ENCODE measurements at places on chromosomes 5 and 9.

GRCh38 chr5:116872986-116873385, 298.4 kb upstream of the SEMA6A start:
- DNase-seq, result no peak

DNA sequence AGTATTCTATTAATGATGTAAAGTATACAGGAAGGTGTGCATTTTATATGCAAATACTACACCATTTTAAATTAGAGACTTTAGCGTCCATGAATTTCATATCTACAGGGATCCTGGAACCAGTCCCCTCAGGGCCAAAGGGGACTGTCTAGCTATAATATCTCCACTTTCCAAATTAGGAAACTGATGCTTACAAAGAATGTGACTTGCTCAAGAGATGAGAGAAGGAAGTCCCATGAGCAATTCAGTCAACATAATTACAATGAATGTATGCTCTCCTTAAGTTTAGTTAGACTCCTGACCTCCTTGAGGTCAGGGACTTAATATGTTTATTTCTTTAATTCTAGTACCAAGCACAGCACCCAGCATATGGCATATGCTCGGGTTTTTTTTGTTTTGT, 23.7 kb downstream of the NIPBL start:
- DNase-seq, result no peak

GRCh38 chr5:72228960-72229359, 91.1 kb downstream of the MRPS27 start:
- DNase-seq, result no peak

- DNase-seq, result no peak
These were observed 104.7 kb downstream of the NR2F1-AS1 start for GRCh38 chr5:93476251-93476742.

DNA sequence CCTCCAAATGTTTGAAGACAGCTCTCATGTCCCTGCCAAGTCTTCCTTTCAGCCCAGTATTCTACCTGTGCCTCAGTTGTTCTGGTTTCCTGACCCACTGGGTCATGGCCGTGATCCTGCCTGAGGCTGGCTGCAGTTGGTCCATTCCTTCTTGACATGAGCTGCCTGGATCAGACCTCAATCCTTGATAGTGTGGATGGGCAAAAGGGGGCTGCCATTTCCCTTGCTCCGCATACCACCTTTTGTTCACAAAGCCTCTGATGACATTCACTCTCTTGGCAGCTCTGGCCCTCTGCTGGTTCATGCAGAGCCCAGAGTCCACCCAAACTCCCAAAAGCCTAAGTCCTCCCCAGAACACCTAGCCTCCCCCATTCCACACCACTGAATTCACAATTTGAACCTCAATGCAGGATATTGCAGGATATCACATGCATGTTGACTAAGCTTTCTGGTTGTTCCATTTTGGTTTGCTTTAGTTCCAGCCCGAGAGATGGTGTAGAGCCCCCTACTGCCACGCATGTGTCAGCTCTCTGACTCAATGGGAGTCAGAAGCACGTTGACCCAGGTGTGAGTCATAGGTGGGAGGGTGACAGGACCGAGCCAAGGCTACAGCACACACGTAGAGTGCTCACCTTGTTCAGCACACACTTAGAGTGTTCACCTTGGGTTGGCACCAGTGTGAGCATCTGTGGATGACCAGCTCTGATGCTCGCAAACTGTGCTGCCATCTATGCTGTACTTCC, 137.2 kb downstream of the MTX3 start:
- no peak for DNase-seq

DNA sequence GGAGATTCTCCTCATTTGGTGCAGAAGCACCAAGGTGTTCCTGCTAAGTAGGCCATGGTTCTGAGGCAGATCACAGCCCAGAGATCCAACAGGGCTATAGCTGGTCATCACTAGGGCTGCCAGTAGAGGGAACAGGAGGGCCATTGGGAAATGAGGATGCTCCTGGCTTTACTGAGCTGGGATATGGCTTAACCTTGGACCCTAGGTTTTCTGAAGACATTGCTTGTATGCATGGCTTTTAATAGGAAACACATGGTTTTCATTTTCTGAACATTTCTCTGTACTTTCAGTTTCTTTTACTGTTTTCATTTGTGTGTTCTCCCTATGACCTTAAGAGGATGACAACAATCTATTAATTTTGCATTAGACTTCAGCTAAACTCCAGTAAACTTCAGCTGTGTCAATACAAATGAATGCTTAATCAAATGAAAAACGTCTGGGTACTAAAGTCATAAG, at the start of gene IFNW1:
IFNW1 (minus strand) TSS at position 406 of the 456 bp plus-strand sequence; CDS start at position 144, 262 bp downstream.
- DNase-seq, result no peak

DNA sequence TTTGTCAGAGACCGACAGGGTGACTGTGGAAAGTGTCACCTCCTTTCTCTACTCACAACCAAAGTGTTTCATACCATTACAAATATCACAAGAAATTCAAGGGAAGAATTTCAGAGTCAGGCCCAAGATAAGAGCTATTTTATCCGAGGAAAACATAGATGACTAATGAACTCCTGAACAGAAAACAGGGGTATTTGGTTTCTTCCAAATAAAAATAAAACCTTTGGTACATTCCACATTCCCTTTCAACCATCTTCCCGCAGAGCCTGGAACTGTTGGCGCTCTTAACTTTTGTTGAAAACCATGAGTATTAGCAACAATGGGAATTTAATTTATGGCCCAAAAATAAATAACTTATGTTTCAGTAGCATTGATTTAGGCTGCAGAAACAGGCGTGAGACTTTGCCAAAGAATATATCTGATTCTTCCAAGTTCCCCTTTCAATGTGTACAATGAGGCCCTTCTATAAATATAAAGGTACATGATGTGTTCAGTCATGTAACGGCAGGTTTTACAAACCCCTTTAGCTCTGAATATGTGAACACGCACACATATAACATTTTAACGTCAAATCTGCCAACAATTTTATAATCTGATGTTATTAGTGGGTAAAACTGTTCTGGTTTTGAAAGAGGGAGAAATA, 69.5 kb downstream of the RETREG1 start:
- DNase-seq, result no peak

DNA sequence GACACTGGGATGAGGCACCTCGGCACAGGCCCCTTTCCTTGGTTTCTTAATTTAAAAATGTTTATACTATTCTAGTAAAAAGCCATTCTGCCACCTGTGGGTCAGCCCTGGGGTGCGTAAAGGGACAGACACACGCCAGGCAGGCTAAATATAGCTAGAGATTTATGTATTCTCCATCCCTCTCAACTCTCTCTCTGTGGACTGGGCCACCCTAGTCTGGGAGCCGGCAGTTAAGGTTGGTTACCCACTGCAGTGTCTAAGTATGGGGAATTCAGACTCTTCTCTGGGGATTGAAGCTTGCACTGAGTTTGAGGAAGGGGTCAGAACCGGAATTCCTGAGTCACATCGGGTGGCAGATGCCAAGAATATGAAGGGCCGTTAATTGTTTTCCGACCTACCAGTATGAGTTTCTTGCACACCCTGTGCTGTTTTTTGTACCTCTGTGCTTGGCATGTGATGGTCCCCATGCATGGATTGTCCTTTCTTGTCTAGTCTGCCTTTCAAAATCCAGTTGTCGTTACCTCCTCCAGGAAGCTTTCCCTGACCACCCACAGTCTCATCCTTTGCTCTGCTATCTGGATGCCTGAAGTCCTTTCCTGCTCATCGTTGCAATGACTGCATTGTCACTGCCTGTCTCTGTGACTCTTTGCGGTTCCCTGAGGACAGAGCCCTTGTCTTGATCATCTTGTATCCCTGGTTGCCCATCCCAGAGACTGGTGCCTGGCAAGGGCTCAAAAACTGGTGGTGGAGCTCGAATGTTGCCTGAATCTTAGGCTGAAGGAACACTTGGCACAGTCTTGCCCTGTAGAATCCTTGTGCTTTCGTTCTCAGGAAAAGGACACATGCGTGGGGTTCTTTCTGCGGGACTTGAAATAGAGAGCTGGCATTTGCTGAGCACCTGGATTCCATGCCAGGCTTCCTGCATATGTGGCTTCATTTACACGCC, 2.1 kb downstream of the NEURL1B start:
- DNase-seq, result no peak

DNA sequence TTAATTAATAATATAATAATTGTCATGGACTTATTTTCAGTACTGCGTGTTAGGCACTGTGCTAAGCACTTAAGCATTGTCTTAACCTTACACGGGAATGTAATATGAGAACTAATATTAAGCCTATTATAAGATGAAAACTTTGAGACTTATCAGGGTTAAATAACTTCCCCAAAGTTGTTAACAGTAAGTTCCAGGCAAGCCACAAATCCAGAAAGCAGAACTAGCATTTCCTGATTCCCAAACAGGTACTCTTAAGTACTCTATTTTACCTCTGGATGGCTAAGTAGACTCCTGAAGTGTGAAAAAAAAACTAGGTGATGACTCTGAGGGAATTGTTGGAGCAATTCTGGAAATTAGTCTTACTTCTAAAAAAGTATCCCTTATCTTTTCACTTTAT, 23.8 kb downstream of the GABRG2 start:
- no peak for DNase-seq

DNA sequence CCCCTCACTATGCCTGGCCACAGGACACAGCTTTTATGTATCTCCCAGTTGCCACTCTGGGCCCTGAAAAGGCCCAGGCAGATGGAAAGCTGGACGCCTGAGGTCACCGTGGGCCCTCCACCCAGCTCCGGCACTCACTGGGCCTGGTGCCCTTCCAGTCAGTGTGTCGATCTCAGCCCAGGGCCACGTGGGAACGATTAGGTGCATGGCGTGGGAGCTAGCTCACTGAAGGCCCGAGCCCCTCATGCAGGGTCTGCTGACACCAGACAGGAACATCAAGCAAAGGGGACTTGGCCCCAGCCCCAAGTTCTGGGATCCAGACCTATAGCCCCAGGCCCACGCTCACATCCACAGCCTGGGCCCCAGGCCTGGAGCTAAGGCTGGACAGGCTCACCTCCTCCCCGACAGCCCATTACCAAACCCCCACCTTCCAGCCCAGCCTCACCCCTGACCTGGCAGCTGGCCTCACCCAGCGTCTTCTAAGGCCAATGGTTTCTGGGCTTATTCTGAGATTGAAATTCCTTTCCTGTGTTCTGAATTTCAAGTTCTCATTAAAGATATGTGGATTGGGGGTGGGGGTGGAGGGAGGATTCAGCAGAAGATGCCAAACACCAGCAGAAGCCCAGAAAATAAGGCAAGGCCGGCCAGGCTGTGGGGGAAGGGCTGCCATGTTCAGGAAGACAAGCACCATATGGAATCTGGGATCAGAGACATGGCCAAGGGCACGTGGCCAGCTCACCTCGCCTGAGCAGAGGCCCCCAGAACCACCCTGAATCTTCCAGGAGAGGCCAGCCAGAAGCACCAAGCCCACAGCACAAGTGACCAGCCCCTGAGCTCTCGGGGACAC, 74.5 kb downstream of the ADAMTS2 start:
- DNase-seq, result no peak

DNA sequence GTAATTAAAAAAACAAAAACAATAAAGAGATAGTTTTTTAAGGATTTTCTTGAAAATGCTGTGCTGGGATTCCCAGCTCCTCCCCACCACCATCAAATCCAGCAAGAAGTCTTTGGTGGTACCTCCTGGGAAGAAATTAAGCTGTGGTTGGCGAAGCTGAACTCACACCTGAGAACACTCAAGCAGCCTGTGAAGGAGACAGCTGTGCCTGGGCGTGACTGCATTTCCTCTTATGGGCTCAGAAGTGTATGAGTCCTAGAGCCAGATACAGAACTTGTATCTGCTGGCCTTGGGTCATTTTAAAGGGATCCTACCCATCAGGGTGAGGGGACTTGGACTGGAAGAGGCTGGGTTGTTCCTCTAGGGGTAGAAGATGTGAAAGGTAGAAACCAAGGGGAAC, 561.2 kb upstream of the SGCD start:
- no peak for DNase-seq

DNA sequence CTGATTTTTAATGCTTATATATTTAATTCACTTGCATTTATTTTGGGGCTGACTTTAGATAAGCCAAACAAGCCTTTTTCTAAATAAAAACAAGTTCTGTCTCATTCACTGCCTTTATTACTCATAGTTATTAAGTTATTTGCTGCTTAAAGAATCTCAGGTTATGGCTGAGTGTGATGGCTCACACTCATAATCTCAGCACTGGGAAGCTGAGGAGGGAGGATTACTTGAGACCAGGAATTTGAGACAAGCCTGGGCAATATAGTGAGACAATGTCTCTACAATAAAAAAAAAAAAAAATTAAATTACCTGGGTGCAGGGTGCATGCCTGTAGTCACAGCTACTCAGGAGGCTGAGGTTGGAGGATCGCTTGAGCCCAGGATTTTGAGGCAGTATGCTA, 85.0 kb upstream of the MAN2A1 start:
- DNase-seq, result no peak

GRCh38 chr5:52842111-52842510, 54.4 kb downstream of the ITGA1 start:
- no peak for DNase-seq

GRCh38 chr5:44646016-44646415, 162.7 kb upstream of the MRPS30 start:
- no peak for DNase-seq

- DNase-seq, result no peak
These were observed 68.8 kb upstream of the ICE1 start for GRCh38 chr5:5353681-5354080.

GRCh38 chr9:29873579-29873978, 2300.3 kb upstream of the C9orf72 start:
- no peak for DNase-seq

DNA sequence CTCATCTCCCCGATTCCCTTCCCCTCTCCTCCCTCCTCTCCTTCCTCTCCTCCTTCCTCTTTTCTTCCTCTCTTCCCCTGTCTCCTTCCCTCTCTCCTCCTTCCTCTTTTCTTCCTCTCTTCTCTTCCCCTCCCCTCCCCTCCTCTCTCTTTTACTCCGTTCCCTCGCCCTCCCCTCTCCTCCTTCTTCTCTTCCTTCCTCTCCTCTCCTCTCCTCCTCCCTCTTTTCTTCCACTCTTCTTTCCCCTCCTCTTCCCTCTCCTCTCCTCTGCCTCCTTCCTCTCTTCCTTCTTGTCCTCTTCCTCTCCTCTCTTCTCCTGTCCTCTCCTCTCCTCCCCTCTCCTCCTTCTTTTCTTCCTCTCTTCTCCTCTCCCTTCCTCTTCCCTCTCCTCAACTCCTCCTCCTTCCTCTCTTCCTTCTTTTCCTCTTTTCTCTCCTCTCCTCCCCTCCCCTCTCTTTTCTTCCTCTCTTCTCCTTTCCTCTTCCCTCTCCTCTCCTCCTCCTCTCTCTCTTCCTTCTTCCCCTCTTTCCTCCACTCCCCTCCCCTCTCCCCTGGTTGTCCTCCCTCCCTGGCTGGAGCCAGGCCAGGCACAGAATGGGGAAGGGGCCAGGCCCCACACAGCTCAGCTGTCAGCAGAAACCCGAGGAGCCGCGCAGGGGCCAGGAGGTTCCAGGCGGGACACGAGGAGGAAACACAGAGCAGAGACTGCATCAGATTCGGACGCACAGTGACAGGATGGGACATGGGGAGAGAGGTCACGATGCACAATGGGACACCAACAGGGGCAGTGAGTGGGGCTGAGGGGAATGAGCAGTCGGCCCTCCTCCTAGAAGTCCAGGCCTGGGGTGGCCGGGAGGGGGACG, 48.0 kb downstream of the CAMK2A start:
- DNase-seq, result no peak
